ENCODE measurements at places on chromosomes 3 and 15.
A peak's percentile ranks its signal among the peaks of the same experiment; 100 is the strongest.

- DNase-seq, result no peak
Measured at GRCh38 chr3:77079988-77080610, 40.2 kb downstream of the ROBO2 start.

GRCh38 chr3:41053220-41053619 is 146.1 kb upstream of the CTNNB1 start:
- no peak for DNase-seq

- DNase-seq, result peak; percentile 64
Measured at GRCh38 chr3:33372218-33373081, 67.8 kb downstream of the UBP1 start.

DNA sequence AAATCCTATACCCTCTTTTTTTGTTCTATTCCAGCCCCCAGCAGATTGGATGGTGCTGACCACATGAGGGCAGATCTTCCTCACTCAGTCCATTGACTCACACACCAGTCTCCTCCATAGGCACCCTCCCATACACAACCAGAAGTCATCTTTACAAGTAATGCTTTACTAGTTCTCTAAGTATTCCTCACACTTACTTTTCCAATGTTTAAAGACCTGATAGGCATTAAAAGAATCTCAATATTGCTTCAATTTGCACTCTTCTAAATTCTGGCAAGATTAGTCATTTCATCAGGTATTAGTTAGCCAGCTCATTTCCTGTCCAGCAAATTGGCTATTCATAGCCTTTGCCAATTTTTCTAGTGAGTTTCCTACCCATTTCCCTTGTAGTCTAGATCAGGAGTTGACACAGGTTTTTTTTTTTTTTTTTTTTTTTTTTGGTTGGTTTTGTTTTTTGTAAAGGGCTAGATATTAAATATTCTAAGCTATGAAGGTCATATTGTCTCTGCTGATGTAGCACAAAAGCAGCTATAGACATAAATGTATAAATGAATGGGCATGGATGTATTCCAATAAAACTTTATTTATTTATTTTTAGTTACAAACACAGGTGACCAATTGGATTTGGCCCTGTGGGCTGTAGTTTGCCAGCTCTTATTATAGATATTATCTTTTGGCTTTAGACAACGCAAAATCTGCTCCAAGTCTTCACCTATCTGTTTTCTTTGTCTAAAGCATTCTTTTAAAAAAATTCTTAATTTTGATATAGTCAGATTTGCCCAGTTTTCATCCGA is 76.1 kb downstream of the ABHD5 start:
- DNase-seq, result peak; percentile 90

DNA sequence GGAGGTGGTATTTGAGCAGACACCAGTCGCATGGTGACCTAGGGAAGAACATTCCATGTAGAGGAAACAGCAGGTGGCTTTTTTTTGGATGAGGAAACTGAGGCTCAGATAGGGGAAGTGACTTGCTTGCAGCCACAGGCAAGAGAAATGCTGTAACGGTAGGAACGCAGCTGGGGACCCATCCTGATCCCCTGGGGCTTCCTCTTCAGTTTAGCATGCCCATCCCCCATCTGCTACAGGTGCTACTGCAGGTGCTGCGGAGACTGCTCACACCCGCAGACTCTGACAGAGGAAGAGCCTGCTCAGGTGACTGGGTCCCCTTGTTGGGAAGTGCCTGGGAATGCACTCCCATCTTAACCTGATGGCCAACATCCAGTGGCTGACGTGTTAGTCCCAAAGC is 55.4 kb upstream of the SEC13 start:
- DNase-seq, result no peak

GRCh38 chr15:89328398-89329254 is 6.0 kb downstream of the POLG start:
- no peak for DNase-seq
